ENCODE measurements at places on chromosomes 2 and 18. TPM values are rescaled to one million over a fixed set of nuclear protein-coding genes. Genes with fewer than 3 reads are reported as not detected.

DNA sequence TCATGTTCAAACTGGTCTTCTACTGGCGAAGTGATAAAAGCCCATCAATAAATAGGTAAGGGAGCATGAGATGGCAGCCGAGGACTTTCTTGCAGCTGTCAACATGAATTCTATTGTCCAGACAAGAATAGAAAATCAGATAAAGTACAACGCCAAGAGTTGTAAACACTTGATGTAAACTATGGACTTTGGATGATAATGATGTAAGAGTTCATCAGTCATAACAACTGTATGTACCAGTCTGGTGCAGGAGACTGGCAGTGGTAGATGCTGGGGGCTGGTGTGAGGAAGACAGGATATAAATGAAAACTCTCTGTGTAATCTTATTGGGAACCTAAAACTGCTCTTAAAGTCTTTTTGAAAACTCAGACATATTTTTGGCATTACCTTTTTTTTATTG, 155.9 kb upstream of the RASGRP3 start:
- ATAC-seq = no peak

GRCh38 chr18:58793361-58793760, 71.3 kb upstream of the ZNF532 start:
- ATAC-seq = no peak

Gene BCL11A
- not detected for total RNA-seq

Gene RAX
- 0.24 TPM for total RNA-seq

DNA sequence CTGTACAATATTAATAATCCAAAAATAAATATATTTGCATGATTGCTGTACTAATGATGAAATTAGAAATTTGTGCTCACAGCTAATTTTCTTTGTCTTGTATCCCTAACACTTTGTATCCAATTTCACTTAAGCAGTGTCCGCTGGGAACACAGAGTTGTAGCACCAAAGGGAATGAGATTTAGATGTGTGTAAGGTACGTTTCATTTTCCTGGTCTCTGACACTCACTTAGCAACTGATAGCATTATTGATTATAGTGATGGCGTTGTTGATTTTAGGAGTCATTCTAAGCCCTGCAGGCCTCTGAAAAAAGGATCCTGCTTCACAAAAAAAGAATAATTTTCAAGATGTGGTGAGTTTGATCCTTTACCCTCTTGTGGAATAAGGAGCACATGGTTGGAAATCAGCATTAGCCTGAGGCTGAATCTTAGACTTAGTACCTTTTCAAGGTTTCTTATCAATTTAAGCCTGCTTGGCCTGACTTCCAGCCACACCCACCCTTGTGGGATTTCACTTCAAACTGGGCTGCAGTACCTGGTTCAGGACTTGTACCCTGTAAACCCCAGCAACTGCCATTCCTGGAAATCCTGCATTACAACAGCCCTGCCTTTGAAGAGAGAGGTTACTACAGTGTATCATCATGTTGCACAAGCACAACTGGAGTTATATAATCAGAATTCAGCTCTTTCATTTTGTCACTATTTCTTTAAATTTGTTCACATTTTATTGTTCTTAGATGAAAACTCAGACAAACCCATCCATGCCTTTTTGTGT, 116.2 kb downstream of the RND3 start:
- ATAC-seq = no peak

DNA sequence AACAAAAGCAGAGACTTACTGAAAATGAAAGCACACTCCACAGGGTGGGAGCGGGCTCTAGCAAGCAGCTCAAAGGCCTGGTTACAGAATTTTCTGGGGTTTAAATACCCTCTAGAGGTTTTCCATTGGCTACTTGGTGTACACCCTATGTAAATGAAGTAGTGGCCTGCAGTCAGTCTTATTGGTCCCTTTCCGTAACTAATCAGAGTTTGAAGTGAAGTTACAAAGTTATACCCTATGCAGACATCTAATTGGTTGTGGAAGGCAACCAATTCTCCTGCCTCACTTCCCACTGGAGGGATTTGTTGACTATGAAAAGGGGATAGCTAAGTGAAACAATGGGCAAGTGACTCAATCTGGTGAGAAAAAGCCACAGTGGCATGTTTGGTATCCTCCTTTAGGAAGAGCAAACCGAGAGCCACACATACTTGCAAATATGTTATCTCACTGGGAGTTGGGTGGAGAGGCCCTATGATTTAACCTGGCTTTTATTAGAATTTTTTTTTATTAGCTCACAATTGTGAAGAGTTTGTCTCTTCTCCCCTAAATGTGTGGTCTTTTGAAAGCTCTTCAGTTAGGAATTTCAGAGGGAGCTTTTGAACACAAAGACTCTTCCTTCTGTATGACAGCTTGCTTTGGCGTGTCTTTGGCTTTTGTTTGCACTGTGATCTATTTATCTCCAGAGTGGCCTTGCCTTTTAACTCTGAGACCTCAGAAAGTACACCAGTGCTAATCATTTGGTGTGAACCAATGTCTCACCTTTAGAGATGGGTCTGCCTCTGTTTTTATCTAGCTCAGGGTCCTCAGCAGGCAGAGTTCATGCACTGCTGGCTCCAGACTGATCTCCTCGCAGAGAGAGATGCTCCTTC, 69.6 kb downstream of the MAP4K4 start:
- ATAC-seq = peak; percentile 72

Gene IDH1
- 17.0 TPM for total RNA-seq

DNA sequence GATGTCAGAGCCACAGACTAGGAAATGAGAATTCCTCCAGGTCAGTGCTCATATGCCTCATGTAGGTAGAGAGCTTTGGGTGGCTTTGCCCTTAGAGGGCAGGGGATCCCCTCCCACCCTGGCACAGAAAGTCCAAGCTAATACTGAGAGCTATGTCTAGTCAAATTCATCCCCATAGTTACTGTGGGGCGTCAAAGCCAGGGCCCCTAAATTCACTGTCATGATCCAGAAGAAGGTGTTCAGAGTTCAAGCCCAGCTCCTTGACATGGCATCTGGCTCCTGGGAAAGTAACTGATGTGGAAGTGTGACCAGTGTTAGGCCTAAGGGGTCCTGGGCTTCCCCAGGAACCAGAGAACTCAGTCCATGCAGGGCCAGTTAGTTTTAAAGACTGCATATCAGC, 1.8 kb downstream of the THNSL2 start:
- no peak for ATAC-seq

DNA sequence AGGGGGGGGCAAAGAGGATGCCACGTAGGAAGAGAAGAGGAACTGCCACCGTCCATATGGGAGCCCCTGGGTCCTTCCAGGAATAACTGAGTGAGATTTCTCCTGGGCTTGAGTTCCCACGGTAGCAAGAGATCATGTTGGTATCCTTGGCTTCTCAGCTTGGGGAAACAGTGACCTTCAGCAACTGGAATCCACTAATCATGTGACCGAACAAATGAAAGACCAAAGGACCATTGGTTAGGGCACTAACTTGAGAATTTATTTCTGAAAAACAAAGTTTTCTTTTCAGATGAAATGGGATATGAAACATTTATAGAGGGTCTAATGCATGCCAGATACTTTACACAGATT, 259.4 kb upstream of the ID2 start:
- ATAC-seq = no peak

All from activated T-helper 17 cell treated with anti-CD3 and anti-CD28 coated beads, Interleukin-2, amount 50 U/mL, for 72 hours (primary cell).